Stimulated activated CD4-positive, alpha-beta T cell treated with anti-CD3 and anti-CD28 coated beads, Interleukin-1b, Interleukin-23, amount 100 ng/mL, for 48 hours (primary cell): ENCODE measurements at places on chromosomes 2 and 18.

DNA sequence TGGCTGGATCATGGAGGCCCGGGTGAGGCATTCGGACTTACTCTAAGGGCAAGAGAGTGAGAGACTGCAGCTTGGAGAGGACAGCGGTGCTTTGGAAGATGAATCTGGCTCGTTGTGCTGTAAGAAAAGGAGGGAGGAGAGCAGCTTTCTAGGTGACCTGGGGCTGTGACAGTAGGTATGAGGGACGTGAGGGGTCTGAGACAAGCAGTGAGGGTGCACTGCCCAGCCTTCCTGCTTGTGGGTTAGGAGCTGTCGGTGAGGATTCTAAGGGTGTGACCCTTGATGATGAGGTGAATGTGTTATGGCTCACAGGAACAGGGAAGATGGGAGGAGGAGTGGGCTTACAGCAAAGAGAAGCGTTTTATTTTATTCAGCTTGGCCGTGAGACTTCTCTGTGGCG, 27.1 kb upstream of the RHOB start:
- no peak for DNase-seq

DNA sequence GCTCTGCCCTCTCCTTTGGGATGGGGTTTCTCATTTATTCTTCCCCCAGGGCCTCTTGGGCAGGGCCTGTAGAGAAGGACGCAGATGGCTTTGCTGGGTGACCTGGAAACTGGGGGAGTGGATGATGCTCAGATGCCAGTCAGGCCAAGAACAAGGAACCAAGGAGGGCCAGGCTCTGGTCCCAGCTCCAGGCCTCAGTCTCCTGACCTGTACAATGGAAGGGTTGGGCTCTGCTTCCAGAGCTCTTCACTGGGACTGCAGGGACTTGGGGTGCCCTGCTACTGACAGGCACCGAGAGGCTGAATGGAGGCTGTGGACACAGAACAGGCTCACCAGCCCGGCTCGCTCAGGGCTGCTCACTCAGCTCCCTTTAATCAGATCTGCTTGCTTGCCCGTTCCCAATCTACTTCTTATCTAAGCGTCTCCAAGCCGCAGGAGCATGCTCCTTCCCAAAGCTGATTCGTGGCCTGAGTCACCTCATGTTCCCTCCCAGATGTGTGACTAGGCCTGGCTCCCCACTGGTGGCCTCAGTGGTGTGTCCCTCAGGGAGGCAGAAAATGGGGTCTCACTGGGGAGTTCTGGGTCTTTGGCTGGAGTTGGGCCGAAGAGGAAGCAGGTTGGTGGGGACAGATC, 82.6 kb upstream of the ODC1 start:
- no peak for DNase-seq

DNA sequence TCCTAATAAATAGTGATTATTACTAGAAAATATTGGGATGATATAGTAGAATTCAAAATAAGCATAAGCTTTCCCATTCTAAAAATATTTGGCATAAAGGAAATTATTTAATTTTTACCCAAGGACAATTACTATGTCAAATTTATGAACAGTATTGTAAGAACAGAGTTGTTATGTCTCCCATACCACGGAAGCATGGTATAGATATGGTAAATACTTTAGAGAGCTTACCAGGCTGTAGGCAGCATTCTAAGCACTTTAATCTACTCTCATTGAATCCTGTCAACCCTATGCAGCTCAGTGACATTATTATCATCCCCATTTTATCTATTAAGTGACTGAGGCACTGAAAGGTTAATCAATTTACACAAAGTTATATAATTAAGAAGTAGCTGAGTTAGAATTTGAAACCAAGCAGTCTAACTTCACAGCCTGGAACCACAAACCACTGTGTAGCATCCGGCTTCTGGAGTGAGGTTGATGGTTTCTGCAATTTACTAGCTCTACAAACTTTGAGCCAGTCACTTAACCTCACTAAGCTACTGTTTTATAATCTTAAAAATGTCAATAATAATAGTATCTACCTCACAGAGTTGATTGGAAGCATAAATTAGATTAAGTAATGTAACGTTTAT, 323.7 kb downstream of the ARHGAP15 start:
- DNase-seq: peak; percentile 8

- DNase-seq: no peak
Observed at GRCh38 chr2:170264522-170264860, 86.5 kb downstream of the MYO3B start.

DNA sequence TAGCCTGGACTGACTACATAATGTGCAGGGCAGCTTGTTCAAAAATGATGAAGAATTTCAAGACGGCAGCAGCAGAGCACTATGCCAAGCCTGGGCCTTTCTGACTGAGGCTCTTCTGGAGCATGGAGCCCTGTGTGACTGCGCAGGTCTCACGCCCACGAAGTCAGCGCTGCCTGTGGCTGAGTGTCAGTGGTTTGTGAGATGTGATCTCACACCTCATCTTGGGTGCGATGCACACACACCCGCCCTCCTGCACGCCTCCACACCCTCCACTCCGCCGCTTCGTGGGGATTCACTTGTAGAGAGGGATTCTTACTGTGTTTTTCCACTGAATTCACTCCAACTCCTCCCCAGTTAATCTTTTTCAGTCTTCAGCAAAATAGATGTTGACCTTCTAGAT, 103.9 kb downstream of the VIT start:
- DNase-seq: peak; percentile 77

DNA sequence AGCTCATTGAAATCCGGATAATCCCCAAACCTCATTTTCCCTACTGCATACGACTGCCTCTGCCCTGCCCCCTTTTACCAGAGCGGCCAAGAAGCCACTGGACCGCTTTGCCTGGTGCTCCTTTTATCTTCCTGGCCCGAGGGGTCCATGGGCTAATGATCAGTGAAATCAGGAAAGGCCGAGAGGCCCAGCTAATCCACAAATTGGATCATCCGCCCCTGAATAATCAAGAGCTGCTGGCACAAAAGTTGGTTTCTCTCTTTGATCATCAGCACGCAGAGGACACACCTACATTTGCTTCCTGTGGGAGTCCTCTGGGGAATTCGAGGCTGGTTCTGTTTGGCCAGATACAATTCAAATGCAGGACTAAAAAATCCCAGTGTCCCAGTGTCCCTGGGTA, 144.5 kb downstream of the INSIG2 start:
- no peak for DNase-seq

- peak; percentile 11 for DNase-seq
Observed at GRCh38 chr2:185291035-185291647, 447.5 kb upstream of the FSIP2 start.

DNA sequence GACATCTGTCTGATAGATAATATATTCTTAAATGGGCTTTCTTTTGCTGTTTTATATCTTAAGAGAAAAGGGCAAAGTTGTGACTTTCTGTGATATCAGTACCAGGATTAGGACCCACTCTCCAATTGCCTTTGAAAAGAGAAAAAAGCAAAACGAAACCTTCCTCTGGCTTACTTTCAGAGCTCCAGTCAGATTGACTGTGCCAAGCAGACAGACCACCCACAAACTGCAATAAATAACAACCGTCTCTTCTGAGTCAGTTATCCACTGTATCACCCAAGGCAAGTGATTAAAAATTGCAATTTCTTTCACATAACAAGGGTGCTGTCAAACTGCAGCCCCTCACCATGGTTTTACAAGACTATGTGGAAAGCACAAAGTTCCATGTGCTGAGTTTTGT, 230.5 kb upstream of the SETBP1 start:
- DNase-seq: no peak

DNA sequence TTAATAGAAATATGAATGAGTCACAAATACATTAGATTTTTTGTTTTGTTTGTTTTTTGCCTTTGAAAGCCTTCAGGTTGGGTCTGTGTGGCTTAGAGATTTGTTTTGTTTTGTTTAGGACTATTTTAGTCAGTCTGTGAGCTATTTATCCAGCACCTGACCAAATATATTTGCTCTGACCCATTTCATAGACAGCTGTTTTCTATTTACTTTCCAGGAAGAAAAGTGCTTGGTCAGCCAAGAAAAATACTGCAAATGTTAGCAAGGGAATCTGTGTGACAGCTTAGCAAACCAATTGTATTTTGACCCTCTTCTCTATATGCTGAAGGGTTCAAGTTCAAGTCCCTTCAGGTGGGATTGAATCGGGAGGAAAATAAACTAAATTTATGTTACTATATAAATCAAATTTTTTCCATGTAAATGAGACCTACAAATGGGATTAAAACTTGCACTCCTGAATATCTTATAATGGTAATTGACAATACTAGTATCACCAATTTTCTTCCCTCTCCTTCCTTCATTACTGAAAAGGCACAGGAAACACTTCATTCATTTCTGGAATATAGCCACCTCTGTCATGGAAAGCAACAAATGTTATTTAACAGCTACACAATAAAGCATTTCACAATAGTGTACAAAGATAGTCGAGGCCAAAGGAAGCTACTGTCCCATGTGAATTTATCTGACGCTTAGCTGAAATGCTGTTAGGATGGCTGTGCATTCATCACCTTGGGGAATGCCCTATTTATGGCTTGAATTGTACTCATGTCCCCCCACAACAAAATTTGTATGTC, 23.1 kb upstream of the KLF7 start:
- DNase-seq: no peak

- no peak for DNase-seq
Observed at GRCh38 chr18:61076986-61077385, 256.2 kb upstream of the CDH20 start.

- no peak for DNase-seq
Observed at GRCh38 chr2:59932341-59932740, 621.1 kb downstream of the BCL11A start.

GRCh38 chr2:45131587-45131986, 122.3 kb upstream of the SIX2 start:
- no peak for DNase-seq

DNA sequence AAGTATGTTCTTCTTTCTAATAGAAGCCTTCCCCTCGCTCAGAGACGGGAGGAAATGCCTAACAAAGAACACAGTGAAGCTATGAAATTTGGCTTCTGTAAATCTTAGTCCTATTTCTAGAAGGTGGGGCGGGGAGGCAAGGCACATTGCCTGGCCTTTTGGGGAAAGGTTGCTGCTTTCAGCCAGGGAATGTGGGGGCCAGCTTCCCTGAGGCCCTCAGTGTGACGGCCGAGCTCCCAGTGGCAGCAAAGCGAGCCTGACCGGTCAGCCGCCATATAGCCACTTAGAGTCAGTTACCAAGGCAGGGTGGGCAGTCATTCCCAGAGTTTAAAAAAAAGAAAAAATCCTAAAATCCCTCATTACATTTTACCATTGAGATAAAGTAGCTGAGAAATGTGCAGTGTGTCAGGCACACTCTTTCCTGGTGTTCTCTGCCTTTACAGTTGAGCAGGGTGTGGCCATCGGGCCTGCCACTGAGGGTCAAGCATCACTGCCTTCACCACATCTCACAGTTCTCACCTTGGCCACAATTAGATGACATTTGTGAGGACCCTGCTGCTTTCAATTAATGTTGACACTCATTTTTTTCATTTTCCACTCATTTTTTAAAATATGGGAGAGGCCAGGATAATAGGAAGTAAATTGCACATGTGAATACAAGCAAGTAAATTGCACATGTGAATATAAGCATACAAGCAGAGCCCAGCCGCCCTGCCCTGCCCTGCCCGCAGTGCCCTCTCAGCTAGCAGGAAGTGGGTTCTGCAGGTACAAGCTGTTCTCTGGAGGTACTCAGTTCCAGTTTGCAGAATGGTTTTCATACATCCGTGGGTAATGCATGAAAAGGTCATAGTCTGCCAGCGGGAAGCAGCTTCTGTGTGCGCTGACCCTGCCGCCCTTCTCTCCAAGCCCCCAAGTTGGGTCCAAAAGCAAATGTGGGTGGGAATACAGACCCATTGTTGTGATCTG, 76.9 kb downstream of the WDSUB1 start:
- DNase-seq: no peak

DNA sequence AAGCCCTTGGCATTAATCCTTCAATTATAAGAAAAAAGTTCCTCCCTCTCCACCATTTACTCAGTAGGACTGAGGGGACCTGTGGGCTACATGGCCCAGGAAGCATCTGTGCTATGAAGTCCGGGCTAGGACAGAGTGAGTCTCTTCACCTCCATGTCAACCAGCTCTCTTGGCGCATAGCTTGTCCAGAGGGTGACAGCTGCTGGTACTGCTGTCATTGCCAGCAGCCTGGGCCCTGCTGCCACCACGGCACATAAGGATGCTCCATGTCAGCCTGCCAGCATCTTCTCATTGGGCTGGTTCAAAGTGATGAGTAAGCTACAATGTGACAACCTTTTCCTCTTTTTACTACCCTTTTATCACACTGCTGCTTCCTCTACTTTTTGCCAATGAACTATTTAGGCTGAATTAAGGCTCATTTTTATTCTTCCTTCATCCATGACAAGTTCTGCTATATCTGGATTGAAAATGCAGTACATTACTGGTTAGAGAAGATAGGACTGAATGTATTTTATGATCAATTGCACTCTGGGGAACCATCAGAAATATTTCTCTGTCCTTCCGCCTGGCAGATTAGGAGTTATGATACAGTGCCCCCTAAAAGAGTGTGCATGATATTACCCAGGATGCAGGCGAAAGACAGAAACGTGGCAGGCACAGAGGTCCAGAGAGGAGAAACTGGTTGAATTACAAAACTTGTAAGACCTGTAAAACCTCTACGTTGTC, 258.9 kb upstream of the TNP1 start:
- no peak for DNase-seq

GRCh38 chr2:173394091-173394974, 39.7 kb downstream of the CDCA7 start:
- no peak for DNase-seq

GRCh38 chr2:74702001-74702715, 48.1 kb downstream of the SEMA4F start:
- DNase-seq: no peak

- DNase-seq: no peak
Observed at GRCh38 chr2:171266102-171266501, 105.4 kb upstream of the TLK1 start.

GRCh38 chr2:23651187-23652080, 266.5 kb downstream of the KLHL29 start:
- DNase-seq: no peak

GRCh38 chr2:159185401-159186130, 100.9 kb downstream of the WDSUB1 start:
- no peak for DNase-seq

DNA sequence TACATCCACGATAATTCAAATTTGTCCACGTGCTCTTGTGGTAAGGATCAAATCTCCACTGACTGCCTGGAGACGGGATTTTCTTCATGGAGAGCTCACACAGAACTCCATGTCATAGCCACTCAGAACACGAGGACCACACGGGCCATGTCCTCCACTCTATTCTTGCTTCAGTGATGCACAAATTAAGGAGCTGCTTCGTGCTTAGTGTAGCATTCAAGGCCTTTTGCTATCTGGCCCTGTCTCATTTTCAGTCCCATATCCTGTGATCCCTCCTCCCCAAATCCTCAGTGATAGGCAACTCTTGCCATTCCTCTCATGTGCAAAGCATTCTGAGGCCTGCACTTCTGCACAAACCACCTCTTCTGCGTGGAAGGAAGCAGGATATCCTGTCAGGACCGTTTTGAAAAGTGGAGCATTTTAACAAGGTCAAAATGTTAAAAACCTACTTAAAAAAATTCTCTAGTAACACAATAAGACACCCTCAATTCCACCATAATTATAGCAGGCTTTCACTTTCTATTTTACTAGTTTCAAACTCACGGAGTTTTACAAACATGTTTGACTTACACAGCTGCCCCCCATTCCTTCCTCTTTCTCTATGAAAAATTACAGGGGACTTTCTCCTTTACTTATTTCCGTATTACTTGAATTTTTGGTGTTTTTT, 35.2 kb downstream of the ST3GAL5 start:
- DNase-seq: no peak

- DNase-seq: no peak
Observed at GRCh38 chr2:127599211-127599610, 46.7 kb upstream of the GPR17 start.
